ENCODE measurements at places on chromosomes 1 and 21.
A peak's percentile ranks its signal among the peaks of the same experiment; 100 is the strongest.

- DNase-seq = no peak
These were observed 219.7 kb upstream of the PLD5 start for GRCh38 chr1:242743983-242744780.

GRCh38 chr1:76029331-76029730 lies 45.2 kb upstream of the ST6GALNAC3 start:
- no peak for DNase-seq

- DNase-seq = no peak
These were observed 37.9 kb upstream of the PTPRF start for GRCh38 chr1:43492826-43493225.

DNA sequence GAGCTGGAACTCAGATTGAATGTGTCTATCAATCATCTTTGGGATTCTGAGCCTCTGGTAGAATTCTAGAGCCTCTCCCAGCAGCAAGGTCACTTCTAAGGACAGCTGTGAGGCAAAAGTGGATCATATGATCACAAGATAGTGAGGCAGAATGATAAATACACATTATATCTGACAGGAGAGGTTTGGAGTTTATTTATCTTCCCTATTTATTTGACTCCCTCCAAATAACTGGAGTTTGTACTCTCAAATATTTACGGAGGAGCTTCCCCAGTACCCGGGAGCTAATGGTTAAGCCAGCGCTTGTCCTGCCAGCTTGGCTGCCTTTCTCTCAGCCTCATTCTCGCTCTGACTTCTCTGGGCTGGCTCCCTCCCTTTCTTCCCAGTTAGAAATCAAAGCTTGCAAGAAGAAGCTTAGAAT lies 2.3 kb downstream of the HMGCS2 start:
- no peak for DNase-seq

GRCh38 chr1:15680561-15681348 lies 3.4 kb upstream of the PLEKHM2 start:
- peak; percentile 76 for DNase-seq

GRCh38 chr1:235644693-235645305 lies 4.8 kb downstream of the GNG4 start:
- no peak for DNase-seq

- peak; percentile 69 for DNase-seq
These were observed 35.9 kb upstream of the CTTNBP2NL start for GRCh38 chr1:112359961-112360767.

- DNase-seq = no peak
These were observed 523.9 kb downstream of the LMO4 start for GRCh38 chr1:87852410-87853161.

DNA sequence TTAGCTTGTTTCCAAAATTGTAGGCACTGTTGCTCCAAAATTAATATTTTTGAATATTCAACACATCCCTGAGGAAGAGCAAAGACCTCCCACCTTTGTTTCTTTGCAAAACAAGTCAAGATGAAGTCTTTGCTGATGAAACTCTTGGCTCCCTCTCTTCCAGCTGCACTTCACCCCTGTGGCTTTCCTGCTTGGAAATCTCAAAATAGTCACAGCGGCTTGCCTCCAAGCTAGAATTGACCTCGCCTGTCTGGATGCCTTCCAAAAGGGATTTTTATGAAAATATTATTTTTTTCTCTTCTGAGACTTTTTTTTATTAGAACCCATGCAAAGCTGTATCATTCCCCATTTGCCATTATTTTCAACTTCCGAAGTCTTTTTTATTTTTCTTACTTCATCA lies 71.1 kb upstream of the MROH9 start:
- no peak for DNase-seq

DNA sequence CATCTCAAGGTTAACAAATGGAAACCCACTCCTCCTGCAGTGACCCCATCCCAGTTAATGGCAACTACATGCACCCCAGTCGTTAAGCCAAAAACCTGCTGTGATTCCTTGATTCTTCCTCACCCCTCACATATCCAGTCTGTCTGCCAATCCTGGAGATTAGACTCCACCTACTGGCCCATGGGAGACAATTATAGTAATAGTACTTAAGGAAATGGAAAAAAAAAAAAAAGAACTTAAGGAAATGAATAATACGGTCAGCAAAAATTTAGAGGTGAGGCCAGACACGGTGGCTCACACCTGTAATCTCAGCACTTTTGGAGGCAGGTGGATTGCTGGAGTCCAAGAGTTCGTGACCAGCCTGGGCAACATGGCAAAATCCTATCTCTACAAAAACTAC lies 7.0 kb downstream of the NOL9 start:
- DNase-seq = no peak

- DNase-seq = no peak
These were observed 52.4 kb upstream of the ASPM start for GRCh38 chr1:197198911-197199310.

DNA sequence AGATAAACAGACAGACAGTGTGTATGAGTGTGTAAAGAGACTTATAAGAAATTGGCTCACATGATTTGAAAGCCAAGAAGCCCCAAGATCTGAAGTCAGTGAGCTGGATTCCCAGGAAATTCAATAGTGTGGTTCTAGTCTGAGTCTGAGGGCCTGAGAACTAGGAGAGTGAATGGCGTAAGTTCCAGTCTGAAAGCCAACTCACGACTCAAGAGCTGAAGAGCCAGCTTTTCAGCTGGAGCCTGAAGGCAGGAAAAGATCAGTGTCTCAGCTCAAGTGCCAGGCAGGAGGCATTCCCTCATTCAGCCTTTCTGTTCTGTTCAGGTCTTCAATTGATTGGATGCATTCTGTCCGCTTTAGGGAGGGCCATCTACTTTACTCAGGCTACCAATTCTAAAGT lies 257.2 kb downstream of the PLPP3 start:
- DNase-seq = no peak

GRCh38 chr1:100266741-100267140 lies 725 bp downstream of the RTCA start:
- DNase-seq = no peak

DNA sequence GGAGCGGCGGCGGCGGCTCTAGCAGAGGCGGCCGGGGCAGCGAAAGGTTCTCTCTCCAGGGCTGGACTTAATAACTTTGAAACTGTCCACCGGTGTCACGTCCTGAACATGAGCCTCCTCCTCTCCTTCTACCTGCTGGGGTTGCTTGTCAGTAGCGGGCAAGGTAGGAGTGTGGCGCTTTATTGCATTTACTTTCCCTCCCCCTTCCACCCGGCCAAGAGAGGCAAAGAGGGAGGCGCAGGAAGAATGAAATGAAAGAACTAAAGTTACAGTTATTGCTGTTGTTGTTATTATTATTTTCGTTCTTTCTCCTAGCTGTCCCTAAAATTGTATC lies 214 bp downstream of the NCAM2 start:
- no peak for DNase-seq

DNA sequence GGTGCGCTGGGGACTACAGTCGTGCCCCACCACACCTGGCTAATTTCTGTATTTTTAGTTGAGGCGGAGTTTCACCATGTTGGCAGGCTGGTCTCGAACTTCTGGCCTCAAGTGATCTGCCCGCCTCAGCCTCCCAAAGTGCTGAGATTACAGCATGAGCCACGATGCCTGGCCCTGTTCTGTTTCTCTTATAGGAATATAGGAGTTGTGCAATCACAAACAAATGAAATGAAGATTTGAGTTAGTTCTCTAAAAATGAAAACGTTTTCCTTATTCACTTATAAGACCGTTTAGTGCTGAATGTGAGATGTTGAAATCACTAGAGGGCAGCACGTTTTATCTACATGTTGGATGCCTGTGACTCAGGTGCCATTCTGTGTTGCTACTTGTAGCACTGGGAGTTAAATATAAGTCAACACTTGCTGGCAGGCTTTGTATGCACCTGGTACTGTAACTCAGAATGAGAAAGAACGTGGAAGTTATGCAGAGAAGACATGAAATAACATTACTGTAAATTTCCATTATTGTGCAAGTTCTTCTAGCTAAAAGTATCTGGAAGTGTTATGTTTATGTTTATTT lies 45.8 kb downstream of the MIGA1 start:
- DNase-seq = peak; percentile 56

DNA sequence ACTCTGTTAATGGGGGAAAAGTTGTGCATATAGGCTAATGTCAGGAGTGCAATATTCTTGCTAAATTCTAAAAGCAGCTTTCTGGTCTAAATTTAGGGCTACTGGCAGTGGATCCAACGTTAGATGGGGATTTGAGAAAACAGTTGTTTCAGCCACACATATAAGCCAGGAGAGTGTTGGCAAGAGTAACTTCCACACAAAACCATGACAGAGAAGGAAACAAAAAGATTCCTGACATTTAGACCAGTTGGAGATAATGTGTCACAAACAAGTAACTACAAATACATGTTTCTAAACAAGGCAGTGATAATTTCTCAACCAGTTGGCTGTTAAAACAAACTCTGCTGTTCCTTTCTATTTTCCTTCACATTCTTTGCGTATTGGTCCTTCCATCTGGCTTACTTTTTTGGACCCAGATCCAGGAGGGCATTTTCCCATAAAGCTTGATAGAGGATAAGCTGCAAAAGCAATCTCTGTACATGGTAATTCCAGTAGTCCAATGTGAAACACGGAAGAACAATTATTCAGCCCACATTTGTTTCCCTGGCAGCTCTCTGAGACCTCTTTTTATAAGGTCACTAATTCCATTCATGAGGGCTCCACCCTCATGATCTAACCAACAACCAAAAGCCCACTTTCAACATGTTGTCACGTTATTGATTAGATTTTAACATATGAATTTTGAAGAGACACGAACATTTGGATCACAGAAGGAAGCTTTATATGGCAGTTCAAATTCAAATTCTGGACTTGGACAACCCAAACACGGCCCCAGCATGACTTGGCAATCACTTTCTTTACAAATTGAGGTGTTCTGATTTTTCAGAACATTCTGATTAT lies 1888.6 kb downstream of the MRPL39 start:
- DNase-seq = no peak

DNA sequence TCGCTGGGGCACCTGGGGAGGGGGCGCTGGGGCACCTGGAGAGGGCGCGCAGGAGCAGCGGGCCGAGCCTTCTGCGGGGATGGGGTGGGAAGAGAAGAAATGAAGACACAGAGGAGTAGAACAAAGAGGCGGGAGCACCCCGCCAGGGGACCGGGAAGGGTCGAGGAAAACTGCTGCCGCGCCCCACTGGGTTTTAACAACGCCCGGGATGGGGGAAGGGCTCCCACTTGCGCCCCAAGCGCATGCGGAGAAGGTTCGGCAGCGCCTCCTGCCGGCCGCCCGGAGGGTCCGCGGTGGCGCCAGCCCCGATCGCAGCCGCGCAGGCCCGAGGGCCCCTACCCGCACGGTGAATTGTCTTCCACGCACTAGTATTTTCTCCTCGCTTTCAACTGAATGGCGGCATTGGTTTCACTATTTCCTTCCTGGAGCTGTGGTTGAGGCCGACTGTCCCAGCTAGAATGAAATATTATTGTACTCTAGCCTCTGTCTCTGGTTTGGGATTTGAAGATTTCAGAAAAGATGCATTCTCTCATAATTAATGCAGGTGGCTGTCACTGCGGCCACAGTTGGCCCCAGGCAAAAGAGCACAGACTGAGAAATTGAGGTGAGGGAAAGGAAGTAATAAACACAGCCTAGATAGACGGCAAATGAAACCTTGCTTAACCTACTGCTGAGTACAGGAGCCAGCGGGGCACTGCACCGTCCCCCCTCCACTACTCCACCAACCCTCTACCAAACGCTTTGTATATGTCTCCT lies 57.3 kb downstream of the MAB21L3 start:
- no peak for DNase-seq

- DNase-seq = no peak
These were observed 220.9 kb downstream of the ATG4C start for GRCh38 chr1:63004868-63005267.

DNA sequence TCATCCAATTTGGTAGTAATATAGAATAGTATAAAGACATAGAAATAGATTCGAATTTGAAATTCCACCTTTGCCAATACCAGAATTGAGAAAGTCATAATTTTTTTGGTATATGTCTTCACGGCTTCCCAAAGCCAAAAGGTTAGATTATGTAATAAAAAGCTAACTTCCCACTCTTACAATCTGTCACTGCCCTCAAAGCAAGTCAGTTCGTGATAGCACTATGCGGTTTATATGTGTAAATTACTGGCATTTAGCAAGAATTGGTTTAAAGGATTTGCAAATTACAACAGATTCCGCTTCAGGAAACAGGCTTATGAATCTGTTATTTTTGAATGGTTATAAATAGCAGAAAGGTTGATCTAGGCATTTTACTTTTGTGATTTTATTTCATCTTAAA lies 679.4 kb upstream of the ADGRL2 start:
- no peak for DNase-seq
